ENCODE measurements at places on chromosomes 5 and 9. TPM values are rescaled to one million over a fixed set of nuclear protein-coding genes. Genes with fewer than 3 reads are reported as not detected.

Gene GRIA1
- 0.27 TPM for polyA plus RNA-seq

Gene ARL14EPL
- not detected for polyA plus RNA-seq

Gene CEL
- 1.4 TPM for polyA plus RNA-seq

Gene EQTN
- polyA plus RNA-seq = 0.13 TPM

Gene FSTL4
- 4.0 TPM for polyA plus RNA-seq

Gene CTSL
- polyA plus RNA-seq = 360 TPM

DNA sequence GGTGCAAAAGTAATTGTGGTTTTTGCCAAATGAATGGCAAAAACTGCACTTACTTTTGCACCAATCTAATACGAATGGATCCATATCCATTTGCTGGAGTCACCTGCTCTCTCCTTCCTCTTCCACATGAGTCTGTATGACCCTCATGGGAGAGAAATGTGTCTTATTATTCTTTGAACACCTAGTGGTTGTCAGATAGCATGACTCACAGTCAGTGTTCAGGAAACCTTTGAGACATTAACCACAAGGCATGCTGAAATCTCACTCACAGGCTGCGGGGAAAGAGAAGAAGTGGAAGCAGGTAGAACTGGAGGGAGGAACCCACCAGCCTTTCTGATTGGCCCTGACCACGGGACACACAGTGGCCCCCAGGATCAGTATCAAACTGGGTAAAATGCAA is 222.8 kb upstream of the KLF4 start:
- no peak for DNase-seq

DNA sequence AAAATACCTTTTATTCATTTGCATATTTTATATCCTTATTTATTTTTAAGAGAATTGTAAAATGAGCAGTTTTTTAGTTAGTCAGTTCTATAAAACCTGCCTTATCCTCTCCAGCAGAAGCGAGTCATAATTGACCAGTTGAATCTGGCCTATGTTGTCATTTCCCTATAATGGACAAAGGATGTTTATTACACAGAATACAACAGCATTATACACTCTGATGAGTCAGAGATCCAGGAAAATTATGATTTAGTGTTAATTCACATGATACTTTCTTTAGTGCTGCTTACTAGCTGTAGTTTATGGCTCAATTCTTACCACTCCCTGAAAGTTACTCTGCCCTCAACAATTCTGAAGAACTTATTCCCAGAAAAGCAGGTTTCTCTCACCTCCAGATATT is 26.8 kb upstream of the LURAP1L start:
- DNase-seq = no peak

DNA sequence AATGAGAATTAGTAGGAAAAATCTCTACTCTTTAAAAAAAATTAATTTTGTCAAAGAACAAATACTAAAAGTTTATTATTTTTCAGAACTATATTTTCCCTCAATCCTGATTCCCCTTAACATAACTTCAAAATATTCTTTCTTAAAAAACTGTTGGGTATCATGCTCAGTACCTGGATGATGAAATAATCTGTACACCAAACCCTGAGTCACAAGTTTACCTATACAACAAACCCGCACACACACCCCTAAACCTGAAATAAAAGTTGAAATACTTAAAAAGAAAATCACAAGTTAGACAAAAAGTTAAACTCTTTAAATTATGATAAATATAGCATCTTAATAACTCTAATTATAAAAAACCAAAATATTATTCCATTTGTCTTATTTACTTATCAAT is 812.3 kb downstream of the MAT2B start:
- DNase-seq = no peak

DNA sequence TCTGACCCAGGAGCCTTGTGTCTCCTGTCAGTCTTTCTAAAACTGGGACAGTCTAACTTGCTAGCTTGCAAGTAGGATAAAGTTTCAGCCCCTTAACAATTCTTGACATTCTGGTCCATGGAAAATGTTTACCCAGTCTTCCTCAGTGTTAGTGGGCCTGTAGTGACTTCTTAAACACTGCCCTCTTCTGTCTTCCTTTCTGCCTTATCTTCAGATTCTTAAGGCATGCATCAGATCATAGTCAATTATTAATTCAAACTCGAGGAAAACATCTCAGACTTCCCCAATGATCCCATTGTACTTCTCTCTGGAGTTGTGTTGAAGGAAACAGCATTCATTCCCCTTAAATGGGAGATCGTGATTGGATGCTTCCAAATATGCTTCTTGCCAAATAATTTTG is 1199.8 kb downstream of the DTWD2 start:
- DNase-seq = no peak

GRCh38 chr9:32755730-32756129 is 27.6 kb upstream of the TMEM215 start:
- DNase-seq = no peak
